ENCODE measurements at places on chromosomes 12 and 14. TPM values are rescaled to one million over a fixed set of nuclear protein-coding genes. Genes with fewer than 3 reads are reported as not detected.

Gene CCDC177
- 0.11 TPM for total RNA-seq

Gene GPR84
- total RNA-seq: not detected

Gene ITGB7
- total RNA-seq: 3.7 TPM

Gene RNASE7
- not detected for total RNA-seq

Gene OVCH1
- total RNA-seq: not detected

Gene KRT6A
- 1.2 TPM for total RNA-seq

Gene SMIM41
- not detected for total RNA-seq

Gene MYH7
- 5.6 TPM for total RNA-seq

Gene APOF
- 112 TPM for total RNA-seq

Gene NEUROD4
- not detected for total RNA-seq

Gene SOX5
- 19.6 TPM for total RNA-seq

Gene SERPINA9
- total RNA-seq: not detected

Gene MANSC4
- not detected for total RNA-seq

Gene CRADD
- total RNA-seq: 17.2 TPM

Gene OR6J1
- not detected for total RNA-seq
